ENCODE measurements at places on chromosomes 6 and 20.

- DNase-seq: no peak
Observed at GRCh38 chr20:58389324-58389967, 417 bp downstream of the VAPB start.

- no peak for DNase-seq
Observed at GRCh38 chr20:9407805-9408421, 106.5 kb upstream of the LAMP5 start.

- no peak for DNase-seq
Observed at GRCh38 chr6:57190140-57190539, 18.0 kb downstream of the BAG2 start.

DNA sequence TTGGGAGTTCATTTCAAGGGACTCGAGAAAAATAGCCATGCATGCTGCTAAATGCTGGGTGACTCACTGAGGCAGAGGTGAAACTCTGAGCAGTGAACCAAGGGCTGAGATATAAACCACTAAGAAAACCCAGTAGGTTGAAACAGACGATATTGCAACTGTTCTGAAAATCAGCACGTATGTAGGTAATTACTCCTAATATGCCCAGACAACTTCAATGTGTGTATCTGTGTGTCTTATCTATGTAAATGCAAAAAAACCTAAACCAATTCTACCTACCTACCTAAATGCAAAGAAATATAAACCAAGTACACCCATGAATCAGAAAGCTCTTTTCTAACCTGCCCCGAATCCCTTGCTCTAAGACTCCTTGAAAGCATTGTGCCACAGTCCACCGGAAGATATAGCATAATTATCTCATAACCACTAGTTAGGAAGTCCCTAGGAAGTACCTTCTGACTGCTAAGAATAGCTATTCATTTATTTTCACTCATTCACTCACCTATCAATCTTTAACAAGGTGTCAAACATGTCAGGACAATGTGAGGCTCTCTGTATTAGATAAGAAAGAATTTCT lies 458.7 kb upstream of the RUNX2 start:
- peak; percentile 18 for DNase-seq

DNA sequence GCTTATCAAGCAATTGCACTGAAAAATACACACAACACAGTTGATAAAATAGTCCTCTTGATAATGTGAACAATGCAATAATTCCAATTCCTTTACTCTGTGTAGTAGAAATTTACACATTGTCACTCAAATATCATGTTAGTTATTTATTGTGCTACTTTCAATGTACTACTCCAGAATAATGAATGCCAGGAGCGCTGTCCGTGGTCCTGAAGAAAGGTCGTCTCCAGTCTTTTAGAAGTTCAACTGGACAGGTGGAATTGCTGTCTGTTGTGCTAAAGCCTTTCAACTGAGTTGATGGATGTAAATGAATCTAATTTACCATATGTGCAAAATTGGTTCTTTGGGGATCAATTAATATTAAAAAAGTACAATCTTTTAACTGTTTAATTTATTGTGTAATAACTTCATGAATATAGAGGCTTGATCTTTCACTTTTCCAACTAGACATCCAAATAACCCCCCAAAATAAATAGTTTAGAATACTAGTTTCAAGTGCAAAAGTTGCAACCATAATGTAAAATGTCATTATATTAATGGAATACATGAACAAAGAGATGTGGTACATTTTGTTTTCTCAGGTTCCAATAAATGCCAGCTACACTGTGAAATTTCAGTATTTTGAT lies 3.2 kb downstream of the GRIK2 start:
- DNase-seq: no peak

DNA sequence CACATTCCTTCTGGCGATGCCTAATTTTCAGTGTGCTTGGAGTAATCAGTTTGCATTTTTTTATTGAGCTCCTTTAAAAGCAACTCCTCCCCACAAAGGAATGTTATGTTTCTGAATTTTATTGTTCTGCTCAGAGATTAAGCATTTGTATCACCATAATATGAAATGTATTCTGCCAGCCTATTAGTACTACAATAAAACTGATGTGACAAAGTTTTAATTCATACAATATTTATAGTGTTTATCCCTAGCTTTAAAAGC lies 236.9 kb upstream of the ASCC3 start:
- DNase-seq: no peak

DNA sequence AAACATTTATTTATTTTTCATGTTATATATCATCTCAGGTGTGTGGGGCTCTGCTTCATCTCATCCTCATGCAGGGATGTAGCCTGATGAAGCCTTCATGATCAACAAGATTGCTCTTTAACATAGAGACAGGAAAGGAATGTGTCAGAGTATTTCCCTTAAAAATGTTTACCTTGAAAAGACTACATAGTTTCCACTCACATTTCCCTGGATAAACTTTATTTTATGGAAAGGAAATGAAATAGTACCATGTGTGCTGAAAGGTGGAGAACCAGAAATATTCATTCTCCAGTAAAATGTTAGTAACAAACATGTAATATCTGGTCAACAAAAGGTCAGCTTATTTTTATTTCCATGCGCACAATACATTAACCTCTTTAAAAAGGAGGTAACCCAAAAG lies 155.8 kb downstream of the GRM1 start:
- DNase-seq: no peak

- DNase-seq: no peak
Observed at GRCh38 chr6:169501128-169501527, 200.7 kb downstream of the WDR27 start.

DNA sequence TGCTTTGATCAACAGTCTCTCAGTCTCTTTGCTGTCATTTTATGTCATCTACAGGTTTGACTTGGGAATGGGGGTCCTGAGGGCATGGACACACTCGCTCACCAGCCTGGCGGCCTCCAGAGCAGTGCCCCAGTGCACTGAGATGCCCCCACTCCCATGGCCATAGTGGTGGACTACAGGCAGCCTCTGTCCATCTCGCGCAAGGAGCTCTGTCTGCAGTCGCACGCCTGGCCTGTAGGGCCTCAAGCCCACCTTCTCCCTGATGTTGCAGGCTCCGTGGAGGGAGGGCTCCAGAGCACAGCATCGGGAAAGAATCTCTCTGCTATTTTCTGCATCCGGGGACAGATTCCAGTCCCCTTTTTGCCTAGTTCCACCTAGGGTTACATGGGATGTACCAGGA lies 22.6 kb downstream of the DDO start:
- DNase-seq: no peak

GRCh38 chr6:90477366-90477765 lies 109.5 kb downstream of the MAP3K7 start:
- DNase-seq: no peak

- DNase-seq: no peak
Observed at GRCh38 chr6:43521836-43522235, 4.9 kb downstream of the POLR1C start.

DNA sequence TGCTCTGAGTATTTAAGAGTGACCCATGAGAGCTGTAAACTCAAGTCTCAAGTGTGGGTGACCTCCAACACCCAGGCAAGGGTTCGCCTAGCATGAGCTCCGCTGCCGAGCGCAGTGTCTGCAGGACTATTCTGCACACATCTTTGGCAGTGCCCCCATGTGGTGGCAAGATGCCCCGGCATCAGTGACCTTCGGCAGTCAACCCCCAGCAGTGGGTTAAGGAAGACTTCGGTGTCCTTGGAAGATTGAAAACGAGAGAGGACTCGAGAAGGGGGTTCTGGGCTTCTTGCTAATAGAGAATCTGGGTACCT lies 43.1 kb downstream of the RBM38 start:
- DNase-seq: no peak

- no peak for DNase-seq
Observed at GRCh38 chr20:44203161-44203560, 7.4 kb downstream of the OSER1 start.

Measured in GM12864 (cell line).